ENCODE measurements at places on chromosomes 4 and X.
A peak's percentile ranks its signal among the peaks of the same experiment; 100 is the strongest.

DNA sequence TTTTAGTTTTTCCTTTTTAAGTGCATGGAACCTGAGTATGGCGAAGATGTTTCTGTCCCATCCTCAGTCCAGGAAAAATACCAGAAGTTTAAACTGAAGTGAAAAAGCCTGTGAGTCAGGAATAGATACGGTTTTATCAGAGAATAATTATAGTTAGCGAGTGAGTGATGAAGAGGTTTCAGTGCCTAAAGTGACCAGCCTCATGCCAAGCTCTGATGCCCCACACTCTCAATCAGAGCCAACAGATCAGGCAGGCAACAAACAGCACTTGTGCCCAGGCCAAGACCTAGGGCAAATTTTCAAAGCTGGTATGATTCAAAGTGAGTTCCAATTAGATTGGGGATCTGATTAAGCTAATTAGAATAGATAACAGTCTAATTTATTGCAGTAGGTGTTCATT is 212.8 kb upstream of the NRK start:
- DNase-seq, result no peak

DNA sequence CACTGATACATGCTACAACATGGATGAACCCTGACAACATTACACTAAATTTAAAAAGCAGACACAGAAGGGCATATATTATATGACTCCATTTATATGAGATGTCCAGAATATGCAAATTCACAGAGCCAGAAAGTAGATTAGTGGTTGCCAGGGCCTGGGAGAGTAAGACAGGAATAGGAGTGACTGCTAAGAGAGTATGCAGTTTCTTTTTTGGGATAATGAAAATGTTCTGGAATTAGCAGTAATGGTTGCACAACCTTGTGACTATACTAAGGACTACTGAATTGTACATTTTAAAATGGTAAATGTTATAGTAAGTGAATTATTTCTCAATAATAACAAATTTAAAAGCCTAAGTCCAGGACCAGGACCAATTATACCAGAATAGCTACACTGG is 29.5 kb upstream of the NUP54 start:
- no peak for DNase-seq

DNA sequence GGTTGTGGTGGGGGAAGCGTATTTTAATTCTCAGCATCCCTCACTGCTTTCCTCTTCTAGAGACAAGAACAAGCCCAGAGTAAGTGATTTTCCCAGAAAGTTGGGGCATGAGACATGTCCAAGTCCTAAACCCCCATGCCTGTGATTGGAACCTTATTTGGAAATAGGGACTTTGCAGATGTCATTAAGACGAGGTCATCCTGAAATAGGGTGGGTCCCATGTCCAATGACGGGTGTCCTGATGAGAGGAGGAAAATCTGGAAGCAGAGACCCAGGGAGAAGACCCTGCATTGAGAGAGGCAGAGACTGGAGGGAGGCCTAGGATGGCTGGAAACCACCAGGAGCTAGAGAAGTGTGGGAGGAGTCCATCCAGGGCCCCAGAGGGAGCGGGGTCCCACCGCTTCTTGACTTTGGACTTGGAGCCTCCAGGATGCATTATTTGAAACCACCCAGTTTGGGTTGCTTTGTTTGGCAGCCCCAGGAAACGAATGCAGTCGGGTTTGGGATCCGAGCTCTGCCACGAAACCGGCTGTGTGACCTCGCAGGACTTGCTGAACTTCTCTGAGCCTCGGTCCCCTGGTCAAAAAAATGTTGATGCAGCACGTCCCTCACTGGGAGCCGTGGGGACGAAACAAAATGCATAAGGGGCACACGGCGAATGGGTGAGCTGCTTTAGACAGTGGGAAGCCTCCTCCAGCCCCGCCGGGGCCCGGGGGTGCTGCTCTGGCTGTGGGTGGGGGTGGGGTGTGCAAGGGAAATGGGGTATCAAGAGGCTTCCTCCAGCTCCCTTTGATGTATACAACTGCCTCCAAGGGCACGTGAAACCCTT is 113.9 kb downstream of the CPZ start:
- DNase-seq, result no peak

- no peak for DNase-seq
Observed at GRCh38 chr4:18405054-18405453, 383.5 kb upstream of the LCORL start.

DNA sequence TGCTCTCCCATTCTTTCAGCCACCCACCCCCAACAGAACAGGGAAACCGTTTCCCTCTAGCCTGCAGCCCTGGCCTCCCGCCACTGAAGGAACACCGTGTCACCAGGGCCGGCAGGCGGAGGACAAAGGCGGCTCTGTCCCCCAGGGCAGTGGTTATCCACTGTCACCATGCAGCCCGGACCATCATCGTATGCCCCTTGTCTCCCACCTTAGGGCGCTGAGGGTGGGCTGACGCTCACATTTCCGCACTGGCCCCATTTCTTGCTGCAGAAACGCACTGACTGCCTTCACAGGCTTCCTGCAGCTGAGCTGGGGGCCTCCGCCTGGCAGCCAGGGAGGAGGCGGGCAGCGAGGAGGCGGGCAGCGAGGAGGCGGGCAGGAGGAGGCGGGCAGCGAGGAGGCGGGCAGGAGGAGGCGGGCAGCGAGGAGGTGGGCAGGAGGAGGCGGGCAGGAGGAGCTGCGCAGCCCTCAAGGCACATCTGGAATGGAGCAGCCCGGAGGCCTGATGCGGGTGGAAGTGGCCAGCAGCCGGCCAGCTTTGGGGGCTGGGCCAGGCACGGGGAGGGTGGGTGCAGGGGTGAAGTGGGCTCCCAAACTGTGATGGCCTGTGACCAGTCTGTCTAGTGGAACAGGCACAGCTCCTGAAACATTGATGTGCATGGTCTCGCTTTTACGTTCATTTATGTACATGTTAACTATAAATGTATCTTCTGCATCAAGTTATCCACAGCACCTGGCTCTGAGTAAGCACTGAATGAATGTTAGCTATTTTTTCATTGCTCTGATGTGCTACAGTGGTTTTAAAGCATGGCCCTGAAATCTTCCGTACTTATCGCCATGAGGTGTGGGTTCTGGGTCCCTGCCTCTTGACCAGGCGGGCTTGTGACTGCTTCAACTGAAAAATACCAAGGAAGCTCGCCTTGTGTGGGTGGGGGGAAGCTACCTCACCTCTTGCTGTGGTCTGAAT is 20.6 kb upstream of the KIAA0232 start:
- peak; percentile 66 for DNase-seq

Data from foreskin keratinocyte (primary cell).